CD4-positive, alpha-beta T cell treated with Interleukin-2 at 100 ng/mL for 4 hours (primary cell): ENCODE measurements at places on chromosomes 7 and 10.

DNA sequence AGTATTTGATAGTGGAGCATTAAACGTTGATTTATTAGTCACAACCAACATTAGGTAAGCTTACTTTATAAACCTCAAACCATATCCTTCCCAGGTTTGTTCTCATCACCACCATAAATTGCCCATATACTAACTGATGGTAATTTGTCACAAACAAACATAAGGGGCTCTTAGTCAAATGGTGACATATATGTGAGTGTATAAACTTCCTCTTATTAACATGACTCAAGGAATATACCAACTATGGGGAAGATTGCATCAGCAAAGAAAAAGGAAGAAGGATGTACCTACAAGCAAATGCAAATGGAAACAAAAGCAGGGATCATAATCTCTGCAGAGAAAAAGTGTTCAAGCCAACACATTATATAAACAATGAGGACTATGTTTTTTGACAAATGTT is 418.2 kb upstream of the AKR1E2 start:
- no peak for DNase-seq

- DNase-seq = no peak
Measured at GRCh38 chr7:3688842-3689241, 387.8 kb downstream of the SDK1 start.

GRCh38 chr7:391961-392524 is 102.1 kb downstream of the FOXL3 start:
- no peak for DNase-seq

DNA sequence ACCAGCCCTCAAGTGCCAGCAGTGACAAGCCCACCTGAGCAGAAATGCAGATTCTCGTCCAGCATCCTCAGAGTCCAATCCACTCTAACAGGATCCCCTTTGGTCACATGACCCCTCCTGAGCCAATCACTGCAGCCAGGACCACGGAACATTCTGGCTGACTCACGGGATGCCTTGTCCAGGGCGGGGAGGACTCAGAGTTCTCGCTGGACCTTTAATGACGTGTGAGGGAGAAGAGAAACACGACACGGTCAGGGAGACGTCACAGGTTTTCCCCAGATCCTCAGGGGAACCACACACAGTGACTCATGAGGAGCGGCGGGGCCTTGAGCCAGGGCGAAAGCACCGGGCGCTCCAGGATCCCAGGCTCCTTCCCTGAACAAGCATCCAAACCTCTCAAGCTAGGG is 155.7 kb downstream of the PTPRN2 start:
- no peak for DNase-seq

DNA sequence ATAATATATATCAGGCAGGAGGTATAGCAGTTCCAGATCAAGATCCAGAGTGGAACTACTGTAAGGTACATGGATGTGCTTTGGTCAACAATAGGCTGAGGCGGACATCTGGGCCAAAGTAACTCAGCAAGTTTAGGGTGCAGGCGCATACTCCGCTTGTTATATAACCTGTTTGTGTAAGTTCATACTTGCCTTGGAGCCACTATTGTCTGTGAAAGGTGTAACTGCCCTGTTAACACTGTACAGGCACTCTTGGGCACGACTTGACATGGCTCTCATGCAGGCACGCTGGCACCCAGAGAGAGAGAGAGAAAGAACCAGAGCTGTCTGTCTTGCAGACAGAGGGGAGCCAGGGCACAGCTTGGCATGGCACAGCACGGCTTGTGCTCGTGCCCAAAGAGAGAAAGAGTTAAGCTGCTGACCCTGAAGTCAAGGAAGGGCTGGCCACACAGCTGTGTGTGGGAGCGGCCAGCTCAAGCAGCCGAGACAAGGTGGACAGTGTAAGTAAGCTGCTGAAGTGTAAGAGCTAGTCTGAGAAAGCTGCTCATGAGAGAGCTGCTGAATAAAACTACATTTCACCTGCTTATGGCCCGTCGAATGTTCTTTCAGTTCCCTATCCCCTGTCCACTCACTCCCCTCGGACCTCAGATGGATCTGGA is 47.8 kb upstream of the KAT6B start:
- no peak for DNase-seq

GRCh38 chr7:155527664-155528063 is 18.7 kb downstream of the CNPY1 start:
- DNase-seq = no peak

GRCh38 chr7:105204953-105205352 is 183.8 kb downstream of the SRPK2 start:
- no peak for DNase-seq

GRCh38 chr10:75418293-75418692 is 13.1 kb upstream of the LRMDA start:
- no peak for DNase-seq

GRCh38 chr7:5631152-5631551 is 150.3 kb downstream of the RNF216 start:
- no peak for DNase-seq
